ENCODE measurements at places on chromosomes 7 and 10.

GRCh38 chr10:93451244-93451947, 30.7 kb downstream of the MYOF start:
- DNase-seq: no peak

DNA sequence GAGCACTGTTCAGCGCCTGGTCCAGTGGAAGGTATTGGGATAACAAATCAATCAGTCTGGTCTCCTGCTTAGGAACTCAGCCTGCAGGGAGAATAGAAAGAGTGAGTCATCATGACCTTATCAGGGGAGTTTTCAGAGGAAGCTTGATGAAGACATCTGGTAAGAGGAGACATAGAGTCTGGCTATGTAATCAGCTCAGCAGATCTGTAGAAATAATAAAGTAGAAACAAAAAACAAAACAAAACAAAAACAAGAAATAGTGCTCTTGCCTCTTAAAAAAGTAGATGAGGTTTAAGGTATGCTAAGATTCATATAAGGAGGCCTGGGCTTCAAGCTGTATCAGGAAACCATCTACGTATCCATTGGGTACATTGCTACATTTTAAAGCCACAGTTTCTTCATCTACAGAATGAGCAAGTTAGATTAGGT, 14.4 kb downstream of the TAS2R41 start:
- no peak for DNase-seq

- no peak for DNase-seq
Observed at GRCh38 chr10:86699541-86699940, 31.2 kb downstream of the LDB3 start.

- no peak for DNase-seq
Observed at GRCh38 chr10:42428534-42428933, 209.8 kb downstream of the ZNF33B start.

- DNase-seq: peak; percentile 63
Observed at GRCh38 chr10:22988581-22989360, 60.9 kb downstream of the ARMC3 start.

GRCh38 chr10:48497780-48498770, 106.8 kb downstream of the ARHGAP22 start:
- no peak for DNase-seq

- DNase-seq: no peak
Observed at GRCh38 chr10:22624287-22624738, 90.1 kb downstream of the PIP4K2A start.

DNA sequence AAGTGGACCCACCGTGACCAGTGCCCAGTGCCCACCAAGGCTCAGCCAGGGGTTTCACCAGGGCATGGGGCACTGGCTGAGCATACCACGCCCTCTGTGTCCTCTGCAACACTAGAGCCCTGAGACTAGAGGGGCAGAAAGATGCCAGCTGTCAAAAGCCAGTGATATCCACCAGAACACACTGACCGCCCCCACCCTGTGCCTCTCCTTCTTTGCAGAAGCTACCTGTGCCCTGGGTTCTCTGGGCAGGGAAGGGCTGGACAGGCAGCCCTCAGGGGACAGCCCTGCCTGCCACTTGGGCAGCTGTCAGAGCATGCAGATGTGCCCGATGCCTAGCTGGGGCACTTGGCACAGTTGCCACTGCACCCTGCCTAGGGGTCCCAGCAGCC, 494 bp downstream of the VSIR start:
- DNase-seq: no peak

- DNase-seq: no peak
Observed at GRCh38 chr10:20473023-20473760, 423.9 kb downstream of the NEBL start.

DNA sequence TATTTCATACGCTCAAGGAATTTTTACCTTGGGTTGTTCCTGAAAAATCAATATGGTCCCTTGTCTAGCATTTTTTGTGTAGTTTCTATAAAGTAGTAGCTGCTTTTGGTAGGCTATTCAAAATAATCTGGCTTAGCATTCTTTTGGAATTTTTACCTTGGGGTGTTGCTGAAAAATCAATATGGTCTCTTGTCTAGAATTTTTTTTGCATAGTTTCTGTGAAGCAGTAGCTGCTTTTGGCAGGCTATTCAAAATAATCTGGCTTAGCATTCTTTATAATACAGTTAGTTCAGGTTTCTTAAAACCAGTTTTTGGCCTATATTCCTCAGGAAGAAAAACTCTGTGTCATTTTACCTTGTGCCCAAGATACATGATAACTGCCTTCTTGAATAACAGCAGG, 301.9 kb downstream of the SUGCT start:
- no peak for DNase-seq

DNA sequence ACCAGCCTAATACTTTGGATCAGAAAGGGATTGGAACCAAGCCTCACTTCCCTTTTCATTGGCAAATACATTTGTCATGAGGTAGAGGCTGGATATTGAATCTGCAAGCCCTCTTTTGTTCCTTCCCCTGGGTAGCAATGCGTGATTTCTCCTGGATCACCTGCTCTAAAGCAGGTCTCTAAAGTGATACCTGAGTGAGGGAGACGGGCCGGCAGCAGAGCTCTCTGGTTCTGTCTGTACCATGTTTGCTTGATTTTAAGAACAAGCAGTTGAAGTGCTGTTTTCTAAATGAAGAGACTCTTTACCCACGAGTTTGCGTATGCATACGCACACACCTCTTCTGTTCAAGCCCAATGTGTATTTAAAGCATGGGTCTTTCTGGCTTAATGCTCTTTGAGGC, 41.1 kb downstream of the GARS1 start:
- DNase-seq: no peak

- no peak for DNase-seq
Observed at GRCh38 chr7:26437003-26437532, 145.4 kb downstream of the SNX10 start.

- no peak for DNase-seq
Observed at GRCh38 chr10:126314863-126315493, 73.3 kb downstream of the ADAM12 start.

Data from stimulated activated CD8-positive, alpha-beta memory T cell treated with anti-CD3 and anti-CD28 coated beads, Interleukin-15, amount 100 ng/mL, for 1 hour (primary cell).